ENCODE measurements at places on chromosomes 12 and 14.
A peak's percentile ranks its signal among the peaks of the same experiment; 100 is the strongest.

- DNase-seq, result no peak
These were observed 50.5 kb upstream of the DACT1 start for GRCh38 chr14:58587271-58587670.

DNA sequence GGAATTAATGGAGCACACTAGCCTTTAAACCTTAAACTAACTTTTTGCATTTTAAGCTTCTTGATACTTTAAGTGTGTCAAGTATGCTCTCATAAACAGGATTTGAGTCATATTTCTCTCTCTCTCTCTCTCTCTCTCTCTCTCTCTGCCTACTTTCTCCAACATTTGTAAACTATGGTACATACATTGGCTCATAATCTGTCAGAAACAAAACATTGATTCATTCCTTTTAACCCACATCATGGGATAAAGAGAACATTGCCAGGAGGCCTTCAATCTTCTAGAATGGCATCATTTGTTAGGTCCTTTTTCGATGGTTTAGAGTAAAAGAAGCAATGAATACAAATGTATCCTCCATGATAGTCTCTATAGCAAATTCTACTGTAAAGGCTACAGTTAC is 81.6 kb upstream of the RERGL start:
- no peak for DNase-seq

GRCh38 chr12:25455696-25456095 is 97.4 kb downstream of the LMNTD1 start:
- no peak for DNase-seq

DNA sequence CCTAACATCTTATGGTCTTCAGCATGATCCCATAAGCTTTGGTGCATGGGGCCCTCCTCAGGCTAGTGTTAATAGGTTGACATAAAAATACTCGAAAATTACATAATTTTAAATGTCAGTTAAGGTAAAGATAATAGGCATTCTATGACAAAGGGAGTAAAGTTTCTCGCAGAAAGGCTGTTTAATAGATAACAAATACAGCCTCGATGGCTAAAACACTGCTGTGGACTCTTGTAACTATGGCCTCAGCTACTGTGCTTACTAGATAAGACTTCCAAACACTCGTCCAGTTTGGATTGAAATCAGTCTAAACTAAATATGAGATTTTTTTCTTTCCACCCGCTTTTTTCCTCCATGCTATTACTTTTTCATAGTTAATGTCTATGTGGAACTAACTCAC is 23.2 kb upstream of the MGST1 start:
- DNase-seq, result no peak

GRCh38 chr14:104786726-104787675 is 8.5 kb downstream of the AKT1 start:
- no peak for DNase-seq

- DNase-seq, result peak; percentile 48
These were observed 4.6 kb downstream of the CCDC197 start for GRCh38 chr14:94001501-94002396.
